Effector memory CD8-positive, alpha-beta T cell (primary cell): ENCODE measurements at places on chromosomes 5 and 9.

GRCh38 chr5:117837786-117838185 is 1150.6 kb downstream of the DTWD2 start:
- no peak for DNase-seq

DNA sequence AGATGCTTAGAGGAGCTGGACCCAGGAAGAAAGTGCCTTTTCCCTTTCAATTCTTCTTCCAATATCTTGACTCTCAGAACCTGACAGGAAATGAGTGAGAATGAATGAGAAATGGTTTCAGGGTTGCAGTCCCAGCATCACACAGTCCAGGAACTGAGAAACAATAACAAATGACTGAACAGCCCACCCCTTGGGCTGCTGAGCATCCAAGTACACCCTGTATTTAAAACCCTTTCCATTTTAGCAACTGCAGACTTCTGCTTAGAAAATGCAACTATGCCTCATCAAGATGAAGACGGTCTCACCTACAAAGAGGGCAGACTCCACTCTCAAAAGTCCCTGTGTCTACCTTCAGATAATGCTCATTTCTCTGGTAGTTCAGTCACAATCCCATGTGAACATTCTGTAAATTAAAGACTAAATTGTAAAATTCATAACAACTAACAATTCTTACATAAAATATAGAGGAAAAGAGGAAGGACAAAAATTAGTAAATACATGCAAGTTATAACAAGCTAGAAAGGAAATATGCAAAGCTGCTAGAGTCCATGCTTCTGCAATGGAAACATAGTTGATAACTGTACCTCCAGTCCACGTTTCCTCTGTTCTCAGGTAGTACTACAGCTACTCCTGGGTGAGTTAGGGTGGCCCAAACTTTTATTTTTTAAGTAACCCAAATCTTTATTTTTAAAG is 316.5 kb downstream of the ICE1 start:
- no peak for DNase-seq

GRCh38 chr5:52897238-52897614 is 91.9 kb upstream of the ITGA2 start:
- no peak for DNase-seq

DNA sequence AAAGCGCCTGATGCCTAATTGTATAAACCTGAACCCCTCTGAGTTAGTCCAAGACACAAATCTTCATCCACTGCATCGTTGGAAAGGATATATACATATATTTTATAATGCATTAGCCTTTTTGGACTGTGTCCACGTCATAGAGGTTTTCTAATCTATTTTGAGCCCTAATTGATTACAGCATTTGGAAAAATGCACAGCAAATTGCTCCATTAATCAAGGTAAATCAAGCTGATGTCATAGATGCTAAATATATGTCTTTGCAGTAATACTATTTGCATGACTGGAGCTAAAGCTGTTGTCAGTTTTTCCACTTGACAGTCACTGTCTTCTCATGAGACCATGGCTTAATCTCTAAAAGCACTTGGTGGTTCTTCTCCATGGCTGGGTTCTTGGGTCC is 483.5 kb upstream of the TNC start:
- no peak for DNase-seq

DNA sequence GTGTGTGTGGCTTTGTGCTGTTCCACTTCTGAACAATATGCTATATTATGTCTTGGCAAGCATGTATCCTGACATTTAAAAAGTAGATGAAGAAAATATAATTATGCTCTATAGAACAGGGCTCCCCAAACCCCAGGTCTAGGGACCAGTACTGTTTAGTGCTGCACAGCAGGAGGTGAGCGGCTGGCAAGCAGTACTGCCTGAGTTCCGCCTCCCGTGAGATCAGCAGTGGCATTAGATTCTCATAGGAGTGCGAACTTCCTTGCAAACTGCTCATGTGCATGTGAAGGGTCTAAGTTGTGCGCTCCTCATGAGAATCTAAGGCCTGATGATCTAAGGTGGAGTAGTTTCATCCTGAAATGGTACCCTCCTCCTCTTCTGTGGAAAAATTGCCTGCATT is 979.1 kb upstream of the CTNND2 start:
- DNase-seq, result no peak

DNA sequence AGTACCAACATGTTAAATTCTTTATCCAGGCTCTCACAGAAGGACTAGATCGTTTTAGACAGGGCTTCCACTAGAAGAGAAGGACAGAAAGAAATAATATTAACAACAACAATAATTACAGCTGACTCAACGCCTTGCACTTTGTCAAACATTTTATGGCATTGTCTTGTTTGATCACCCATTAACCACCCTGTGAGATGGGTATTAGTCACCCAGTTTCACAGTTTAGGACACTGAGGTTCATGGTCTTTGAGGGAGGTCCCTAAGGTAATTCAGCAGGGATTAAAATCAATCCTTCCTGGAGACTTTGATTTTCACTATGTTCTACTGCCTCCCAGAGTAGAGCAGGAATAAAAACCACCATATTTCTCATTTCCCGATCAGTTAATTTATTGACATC is 51.4 kb upstream of the BNC2 start:
- no peak for DNase-seq

DNA sequence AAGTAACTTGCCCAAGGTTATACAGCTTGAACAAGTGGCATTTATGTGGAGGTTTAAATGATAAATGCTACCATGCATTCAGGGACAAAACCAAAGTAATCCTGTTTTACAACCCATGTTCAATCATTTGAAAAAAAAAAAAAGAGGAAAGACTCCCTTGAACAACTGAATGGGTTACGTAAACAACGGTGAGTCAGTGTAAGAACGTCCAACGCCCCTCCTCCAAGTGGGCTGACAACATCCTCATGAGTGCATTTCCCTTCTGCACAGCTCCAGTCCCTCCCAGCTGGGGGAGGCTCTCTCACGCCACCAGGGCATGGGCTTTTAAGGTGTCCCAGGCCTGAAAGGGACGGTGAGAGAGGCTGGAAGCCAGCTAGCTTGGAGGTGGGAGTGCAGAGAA is 90.0 kb downstream of the PRRT1B start:
- peak; percentile 65 for DNase-seq

- no peak for DNase-seq
Observed at GRCh38 chr5:55913466-55914413, 62.6 kb downstream of the IL31RA start.

GRCh38 chr9:137301081-137301947 is 757 bp downstream of the NRARP start:
- no peak for DNase-seq

- DNase-seq, result no peak
Observed at GRCh38 chr5:87442419-87442818, 29.7 kb upstream of the CCNH start.

DNA sequence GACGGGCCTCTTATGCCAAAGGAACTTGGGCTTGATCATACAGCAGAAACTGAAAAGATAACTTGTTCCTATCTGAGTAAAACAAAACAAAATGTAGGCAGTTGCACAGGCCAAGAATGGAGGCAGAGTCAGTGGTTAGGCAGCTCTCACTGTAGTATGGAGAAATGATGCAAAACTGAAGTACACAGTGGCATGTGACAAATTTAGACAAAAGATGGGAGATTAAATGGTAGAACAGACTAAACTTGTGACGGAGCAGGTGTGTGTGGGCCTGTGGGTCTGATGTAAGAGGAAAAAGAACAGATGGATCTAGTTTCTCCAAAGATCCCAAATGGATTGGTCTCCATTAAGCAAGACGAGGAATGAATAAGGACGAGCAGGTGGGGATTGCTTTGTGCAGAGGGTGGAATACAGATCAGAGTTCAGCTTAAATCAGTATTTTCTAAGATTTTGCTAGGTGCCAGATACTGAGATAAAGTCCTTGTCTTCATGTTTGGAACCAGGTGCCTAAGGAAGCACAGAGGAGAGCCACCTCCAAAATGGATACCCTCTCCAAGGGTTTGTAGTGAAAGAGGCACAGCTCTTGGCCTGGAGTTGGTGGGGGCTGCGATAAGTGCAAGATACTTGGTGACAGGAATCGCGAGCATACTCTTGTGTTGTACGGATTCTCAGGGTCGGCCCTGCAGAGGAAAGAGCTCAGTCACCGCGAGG is 722 bp upstream of the DCP2 start:
- no peak for DNase-seq

DNA sequence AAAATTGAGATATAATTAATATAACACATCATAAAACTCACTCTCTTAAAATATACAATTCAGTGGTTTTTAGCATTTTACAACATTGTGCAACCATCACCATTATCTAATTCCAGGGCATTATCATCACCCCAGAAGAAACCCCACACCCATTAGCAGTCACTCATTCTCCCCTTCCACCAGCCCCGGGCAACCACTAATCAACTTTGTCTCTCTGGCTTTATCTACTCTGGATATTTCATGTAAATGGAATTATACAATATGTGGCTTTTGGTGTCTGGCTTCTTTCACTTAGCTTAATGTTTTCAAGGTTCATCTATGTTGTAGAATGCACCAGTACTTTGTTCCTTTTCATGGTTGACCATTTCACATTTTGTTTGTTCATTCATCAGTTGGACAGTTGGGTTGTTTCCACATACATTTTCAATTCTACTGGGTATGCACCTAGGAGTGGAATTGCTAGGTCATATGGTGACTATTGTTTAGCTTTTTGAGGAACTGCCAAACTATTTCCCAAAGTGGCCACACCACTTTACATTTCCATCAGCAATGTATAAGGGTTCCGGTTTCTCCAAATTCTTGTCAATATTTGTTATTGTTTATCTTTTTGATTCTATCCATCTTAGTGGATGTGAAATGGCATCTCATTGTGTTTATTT is 62.4 kb downstream of the MARCHF3 start:
- no peak for DNase-seq

DNA sequence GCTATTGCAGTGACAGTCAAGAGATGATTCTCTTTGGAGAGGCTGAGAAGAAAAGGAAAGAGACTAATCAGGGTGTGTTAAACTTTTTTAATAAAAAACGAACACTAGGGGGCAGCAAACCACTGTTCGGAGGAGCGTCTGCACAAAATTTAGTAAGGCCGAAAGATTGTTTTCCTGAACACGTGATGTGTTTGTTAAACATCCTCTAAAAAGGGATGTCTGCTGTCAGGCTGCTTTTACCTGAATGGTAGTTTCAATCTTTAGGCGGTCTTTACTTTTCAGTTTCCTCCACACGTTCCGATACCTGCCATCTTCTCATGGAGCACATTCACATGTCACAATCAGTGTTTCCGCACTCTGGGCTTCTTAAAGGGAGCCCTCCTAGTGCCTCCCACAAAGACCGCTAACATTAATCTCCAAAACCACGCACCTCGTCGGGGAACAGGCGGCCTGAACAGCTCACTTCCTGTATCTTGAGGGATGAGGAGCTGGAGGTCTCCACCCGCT is 125.2 kb downstream of the GPBP1 start:
- DNase-seq, result peak; percentile 35

DNA sequence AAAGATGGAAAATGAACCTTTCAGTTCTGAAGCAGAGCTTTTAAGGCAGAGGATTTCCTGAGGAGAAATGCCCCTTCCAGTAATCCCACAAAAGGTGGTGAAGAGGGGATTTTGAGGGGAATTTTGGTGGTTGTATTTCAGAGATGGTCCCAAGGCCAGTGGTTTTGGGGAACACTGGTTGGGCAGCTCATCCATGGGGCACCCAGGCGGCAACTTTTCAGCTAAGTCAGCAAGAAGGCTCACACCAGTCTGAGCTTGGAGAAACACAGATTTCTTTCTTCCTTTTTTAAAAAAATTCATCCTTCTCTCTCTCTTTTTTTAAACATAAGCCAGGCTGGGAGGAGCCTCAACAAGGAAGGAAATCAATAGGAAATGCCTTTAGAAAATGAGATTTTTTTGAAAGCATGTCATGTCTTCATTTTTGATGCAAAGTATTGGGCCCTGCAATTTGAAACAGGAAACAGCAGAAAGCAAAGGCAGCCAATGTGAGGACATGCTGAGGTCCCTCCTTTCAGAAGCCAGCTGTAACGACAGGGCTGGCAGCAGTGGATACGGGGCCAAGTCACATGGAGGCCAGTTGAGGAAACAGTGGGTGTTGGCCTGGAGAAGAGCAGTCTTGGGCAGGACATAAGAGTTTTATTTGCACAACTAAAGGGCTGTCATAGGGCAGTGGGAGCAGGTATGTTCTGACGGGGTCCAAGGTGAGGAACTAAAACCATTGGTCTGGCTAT is 155.3 kb upstream of the KLF4 start:
- no peak for DNase-seq

- no peak for DNase-seq
Observed at GRCh38 chr9:80881940-80882339, 807.4 kb downstream of the TLE1 start.

- no peak for DNase-seq
Observed at GRCh38 chr5:33170411-33170810, 270.4 kb upstream of the TARS1 start.

- no peak for DNase-seq
Observed at GRCh38 chr5:174098694-174099093, 53.2 kb downstream of the NSG2 start.

GRCh38 chr5:66639037-66639436 is 42.8 kb downstream of the MAST4 start:
- DNase-seq, result no peak

- no peak for DNase-seq
Observed at GRCh38 chr5:104909803-104910202, 1347.2 kb upstream of the NUDT12 start.

DNA sequence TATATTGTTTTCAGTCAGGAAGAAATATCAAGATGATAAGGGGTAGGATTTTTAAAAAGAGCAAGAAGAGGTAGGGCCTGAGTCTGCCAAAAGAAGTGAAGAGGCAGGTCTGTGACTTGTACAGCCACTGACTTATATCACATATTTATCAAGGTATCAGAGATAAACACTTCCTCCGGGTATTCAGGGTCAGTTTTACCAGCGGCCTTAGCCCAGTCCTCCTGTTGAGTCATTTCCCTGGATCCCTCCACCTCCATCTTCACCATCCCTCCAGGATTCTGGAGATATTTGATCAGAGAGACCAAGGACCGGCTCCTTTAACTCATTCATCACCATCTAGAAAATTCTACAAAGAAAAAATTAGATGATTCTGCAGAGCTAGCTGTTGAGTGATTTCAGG is 375.7 kb upstream of the TUSC1 start:
- DNase-seq, result no peak

- no peak for DNase-seq
Observed at GRCh38 chr5:136205941-136206340, 13.0 kb upstream of the SMIM32 start.

- DNase-seq, result no peak
Observed at GRCh38 chr5:143987264-143987663, 175.3 kb downstream of the HMHB1 start.

DNA sequence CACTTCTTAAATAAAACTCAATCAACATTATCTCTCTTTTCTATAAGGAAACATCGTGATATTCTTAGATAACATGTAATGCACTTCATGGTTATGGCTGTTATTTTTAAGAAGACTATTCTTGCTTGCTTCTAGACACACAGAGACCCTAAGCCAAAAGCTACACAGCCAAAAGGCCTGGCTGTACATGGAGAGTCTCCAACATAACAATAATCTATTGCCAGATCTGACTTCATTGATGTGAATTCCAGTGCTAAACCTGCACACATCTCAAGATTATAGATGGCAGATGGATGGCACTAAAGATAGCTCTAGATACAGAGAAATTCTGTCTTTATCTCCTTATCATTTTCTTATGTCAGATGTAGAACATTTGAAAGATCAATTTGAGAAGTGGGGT is 811.6 kb upstream of the ZNF608 start:
- no peak for DNase-seq
